ENCODE measurements at places on chromosomes 3 and 15.

DNA sequence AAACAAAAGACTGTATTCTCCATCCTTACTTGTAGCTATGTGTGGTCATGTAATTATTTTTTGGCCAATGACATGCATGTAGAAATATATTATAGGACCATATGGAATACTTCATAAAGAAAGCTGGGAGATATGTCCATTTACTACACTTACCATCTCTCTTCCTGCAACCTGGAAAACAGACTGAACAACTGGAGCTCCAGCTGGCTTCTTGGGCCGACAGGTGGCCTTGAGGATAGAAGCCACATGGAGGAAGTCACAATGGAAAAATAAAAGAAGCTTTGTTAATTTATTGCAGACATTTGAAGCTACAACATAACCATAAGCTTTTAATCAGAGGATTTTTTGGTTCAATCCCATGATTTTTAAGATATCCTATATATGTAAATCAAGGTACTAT is 167.9 kb upstream of the CBLB start:
- no peak for DNase-seq

DNA sequence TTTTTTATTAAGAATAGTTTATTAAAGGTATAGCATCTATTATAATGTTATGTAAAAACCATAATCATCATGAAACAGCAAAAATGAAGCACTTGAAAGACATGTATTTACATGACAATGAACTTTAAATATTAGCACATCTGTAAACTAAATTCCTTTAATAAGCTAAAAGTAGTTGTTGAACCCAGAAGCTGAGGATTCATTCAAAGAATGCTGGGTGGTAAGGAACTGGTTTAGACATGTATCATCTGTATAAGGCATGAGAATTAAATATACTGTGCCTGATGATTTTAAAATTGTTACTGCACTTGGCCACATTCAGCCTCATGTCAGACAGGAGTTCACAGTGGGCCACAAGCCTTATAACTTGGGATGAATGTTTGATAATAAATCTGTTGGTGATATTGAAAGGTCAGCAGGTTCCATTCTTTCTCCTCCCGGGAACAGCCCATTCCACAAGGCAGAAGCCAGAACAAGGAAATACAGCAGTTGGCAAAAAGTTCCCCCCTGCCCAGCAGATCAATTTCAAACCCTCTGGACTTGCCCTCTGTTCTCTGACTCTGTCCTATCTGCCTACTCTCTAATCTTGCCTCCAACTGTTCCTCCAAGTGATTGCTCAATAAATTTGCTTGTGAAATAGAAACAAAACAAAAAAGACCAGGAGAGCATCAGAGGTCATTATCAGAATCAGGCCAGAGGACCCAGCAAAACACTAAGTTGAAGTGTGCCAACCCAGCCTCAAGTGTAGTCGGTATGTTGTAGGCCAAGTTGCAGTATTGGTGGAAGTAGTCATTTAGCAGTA is 49.8 kb upstream of the TEX264 start:
- DNase-seq = no peak

GRCh38 chr15:88535100-88535499 is 11.4 kb downstream of the DET1 start:
- DNase-seq = no peak

GRCh38 chr3:172211123-172211522 is 171.7 kb downstream of the FNDC3B start:
- no peak for DNase-seq

- DNase-seq = no peak
Measured at GRCh38 chr3:194254040-194254439, 97.1 kb downstream of the CPN2 start.

GRCh38 chr15:67281714-67282113 is 27.1 kb downstream of the IQCH start:
- no peak for DNase-seq

DNA sequence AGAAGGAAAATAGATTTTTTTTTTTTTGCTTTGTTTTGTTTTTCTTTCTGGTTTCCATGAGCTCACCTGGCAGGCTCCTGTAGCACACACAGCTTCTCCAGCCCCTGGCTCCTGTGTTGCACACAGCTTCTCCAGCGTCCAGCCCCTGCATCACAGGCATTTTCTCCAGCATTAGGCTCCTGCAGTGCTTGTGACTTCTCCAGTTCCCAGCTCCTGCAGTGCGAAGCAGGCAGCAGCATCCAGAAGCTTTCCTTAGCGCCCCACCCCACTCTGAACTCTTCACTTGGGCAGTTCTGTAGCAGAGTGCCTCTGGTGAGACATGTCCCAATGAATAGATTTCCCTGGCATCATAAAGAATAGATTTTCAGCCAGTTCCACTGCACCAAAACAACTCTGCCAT is 5.5 kb upstream of the CCDC39 start:
- DNase-seq = no peak

- no peak for DNase-seq
Measured at GRCh38 chr3:10340476-10340875, 19.6 kb upstream of the SEC13 start.

DNA sequence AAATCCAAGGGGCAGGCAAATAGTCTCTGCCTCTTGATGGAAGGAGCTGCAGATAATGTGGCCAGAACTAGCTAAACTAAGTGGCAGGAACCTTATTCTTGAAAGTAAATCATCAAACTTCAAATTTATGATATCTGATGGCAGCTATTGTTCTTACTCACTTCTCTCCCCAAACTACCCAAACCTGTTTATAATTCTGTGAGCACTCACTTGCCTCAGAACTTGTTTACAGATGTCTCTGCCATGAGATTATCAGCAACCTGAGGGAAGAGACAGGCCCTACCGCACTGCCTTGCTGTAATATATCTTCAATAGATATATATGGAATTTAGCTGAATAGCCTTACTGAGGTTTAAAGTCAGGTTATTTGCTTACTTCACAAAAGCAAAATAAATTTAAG is 2.2 kb upstream of the B3GALNT1 start:
- DNase-seq = no peak

DNA sequence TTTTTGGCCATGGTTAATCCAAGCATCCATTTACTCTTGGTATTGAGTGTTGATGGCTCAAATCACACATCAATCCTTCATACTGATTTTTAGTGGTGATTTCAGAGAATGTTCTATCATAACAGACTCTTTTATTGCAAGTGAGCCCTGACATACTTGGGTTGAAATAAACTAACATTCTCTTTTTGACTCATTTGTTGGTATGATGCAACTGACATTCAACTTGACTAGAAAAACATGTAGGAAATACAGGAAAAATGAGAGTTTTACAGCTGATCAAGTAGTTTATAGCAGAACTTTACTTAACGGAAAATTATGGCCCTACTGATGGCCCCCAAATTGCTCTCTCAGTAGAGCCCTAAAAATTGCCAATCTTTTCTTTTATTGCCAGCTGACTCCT is 173.9 kb upstream of the CD96 start:
- no peak for DNase-seq

DNA sequence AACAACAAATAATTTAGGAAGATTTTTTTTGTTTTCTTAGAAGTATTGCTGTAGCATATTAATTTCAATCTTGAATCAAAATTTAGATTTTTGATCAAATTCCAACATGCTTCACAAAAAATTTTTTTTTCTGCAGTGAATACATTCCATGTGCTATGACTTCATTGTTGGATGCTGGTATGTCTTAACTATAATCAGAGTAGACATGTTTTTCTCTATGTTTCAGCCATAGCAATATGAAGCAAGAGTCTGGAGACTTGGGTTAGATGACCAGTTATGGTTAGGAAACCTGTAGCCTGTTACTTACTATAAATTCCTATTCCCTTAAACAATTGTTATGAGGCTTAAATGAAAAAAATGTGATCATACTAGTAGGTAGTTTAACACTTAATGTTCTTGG is 176.1 kb upstream of the CHL1 start:
- no peak for DNase-seq

DNA sequence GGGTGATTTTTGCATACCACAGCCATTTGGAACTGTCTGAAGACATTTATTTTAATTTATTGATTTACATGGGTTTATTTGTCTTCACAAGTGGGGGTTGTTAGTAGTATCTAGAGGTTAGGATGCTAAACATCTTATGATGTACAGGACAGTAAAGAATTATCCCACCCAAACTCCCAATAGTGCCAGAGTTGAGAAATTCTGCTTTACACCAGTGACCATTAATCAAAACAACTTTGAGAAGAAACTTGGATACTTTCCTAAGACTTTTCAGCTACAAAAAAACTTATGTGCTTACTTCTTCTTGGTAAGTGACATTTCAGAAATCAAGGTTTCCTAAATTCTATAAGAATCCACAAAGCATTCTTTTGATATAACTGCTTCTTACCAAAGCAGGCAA is 156.7 kb downstream of the SUCLG2 start:
- no peak for DNase-seq

- DNase-seq = peak; percentile 73
Measured at GRCh38 chr3:127694467-127695215, 21.9 kb downstream of the ABTB1 start.

DNA sequence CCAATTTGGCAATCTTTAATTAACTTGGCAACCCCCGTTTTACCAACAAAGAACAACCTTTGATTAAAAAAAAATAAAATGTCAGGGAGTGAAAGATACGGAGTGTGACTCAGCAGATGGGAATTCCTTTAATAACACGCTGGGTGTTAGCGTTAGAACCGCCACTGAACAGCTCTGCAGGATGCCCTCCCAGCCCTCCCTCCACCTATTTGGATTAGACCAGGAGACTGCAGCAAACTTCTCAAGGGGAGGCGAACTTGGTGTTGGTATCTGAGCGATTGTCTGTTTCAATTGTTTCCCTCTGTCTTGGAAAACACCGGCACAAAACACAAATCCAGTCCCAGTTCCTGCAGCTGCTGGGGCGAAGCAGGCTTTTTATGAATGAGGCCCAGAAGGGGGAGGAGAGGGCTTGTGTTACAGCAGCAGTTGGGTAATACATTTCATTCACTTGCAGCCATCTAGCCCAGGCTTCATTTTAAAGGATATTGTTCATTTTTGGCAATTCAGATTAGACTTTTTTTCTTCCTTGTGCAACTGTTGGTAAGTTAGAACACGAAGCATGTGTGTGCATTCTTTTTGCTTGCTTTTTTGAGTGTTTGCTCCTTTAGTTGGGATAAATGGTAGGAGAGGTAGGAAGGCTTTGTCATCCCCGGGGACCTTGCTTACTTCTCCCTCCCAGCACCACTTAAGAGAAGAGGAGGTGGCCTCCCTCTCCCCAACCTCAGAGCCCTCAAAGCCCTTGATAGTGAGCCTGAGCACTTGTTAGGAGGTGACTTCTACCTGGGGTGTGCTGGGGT is 152.3 kb downstream of the IGF1R start:
- no peak for DNase-seq

GRCh38 chr3:193928354-193929209 is 207.4 kb upstream of the HES1 start:
- DNase-seq = no peak

- DNase-seq = peak; percentile 77
Measured at GRCh38 chr3:46998121-46998851, 18.8 kb downstream of the NBEAL2 start.

GRCh38 chr3:48413086-48413485 is 16.8 kb downstream of the PLXNB1 start:
- no peak for DNase-seq

- DNase-seq = no peak
Measured at GRCh38 chr15:26295336-26296085, 432.4 kb upstream of the ATP10A start.

- no peak for DNase-seq
Measured at GRCh38 chr3:112845772-112846171, 892 bp downstream of the CD200R1L start.

DNA sequence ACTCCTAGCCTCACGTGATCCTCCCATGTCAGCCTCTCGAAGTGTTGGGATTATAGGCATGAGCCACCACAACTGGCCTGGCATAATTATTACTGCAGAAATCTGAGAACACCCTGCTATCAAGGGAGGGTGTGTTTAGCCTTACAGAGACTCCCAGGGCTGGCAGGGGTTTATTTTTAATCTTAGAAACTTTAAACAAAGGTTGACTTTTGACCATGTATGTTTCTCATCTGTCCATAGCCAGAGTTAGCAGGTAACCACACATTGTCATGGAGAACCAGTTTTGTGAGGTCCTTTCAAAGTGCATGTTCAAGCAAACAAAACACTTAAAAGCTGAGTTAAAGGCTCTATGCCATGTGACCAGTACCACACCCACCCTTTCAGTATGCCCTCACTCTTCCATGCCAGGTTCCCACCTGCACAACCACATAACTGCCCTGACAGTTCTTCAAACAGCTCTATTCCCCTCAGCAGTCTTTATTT is 11.1 kb downstream of the SIAH2 start:
- no peak for DNase-seq

GRCh38 chr3:141913150-141913811 is 36.8 kb downstream of the ATP1B3 start:
- no peak for DNase-seq

GRCh38 chr3:42442640-42443039 is 32.2 kb upstream of the LYZL4 start:
- no peak for DNase-seq

GRCh38 chr3:151436675-151437446 is 24.0 kb downstream of the IGSF10 start:
- DNase-seq = no peak

GRCh38 chr3:129235344-129235917 is 14.0 kb upstream of the COPG1 start:
- DNase-seq = no peak

DNA sequence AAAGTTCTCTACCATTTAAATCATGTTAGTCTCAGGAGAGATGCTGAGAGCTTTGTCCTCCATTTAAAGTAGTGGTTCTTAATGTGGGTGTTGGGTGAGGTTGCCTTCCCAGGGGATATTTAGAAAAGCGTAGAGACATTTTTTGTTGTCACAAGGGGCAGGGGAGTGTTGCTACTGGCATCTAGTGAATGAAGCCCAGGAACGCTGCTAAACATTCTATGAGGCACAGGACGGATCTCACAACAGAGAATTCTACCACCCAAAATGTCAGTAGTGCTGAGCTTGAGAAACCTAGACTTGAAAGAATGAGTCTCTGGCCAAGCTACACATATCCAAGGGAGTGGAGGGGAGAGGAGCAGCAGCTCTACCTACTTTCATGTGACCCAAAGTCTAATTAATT is 60.7 kb upstream of the CTNNB1 start:
- no peak for DNase-seq

DNA sequence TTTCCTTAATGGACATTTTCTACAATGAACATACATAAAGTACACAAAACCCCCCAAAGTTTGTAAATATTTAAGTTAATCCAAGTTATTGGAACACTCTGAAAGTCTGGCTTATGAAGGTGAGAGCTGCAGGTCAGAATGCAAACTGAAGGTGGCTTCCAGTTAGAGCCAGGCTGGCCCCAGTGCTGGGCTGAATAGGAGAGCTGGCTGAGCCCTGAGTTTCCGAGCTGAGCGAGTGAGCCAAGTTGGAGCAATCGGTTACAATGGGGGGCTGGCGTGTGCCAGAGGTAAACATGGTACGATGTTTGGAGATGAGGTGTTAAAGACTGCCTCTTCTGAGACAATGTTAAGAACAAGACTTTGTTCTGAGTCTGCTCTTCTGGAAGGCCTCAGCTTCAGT is 230.8 kb upstream of the MCTP2 start:
- no peak for DNase-seq
